ENCODE measurements at places on chromosomes 11 and 22. TPM values are rescaled to one million over a fixed set of nuclear protein-coding genes. Genes with fewer than 3 reads are reported as not detected.

The MPZL3 gene
- total RNA-seq, result 2.5 TPM

The CALCA gene
- total RNA-seq, result not detected

The OLFML1 gene
- total RNA-seq, result 0.25 TPM

The MYEOV gene
- 1.0 TPM for total RNA-seq

The MMP1 gene
- 8.7 TPM for total RNA-seq

The TMEM25 gene
- 40.8 TPM for total RNA-seq

The LRRC74B gene
- not detected for total RNA-seq

The NLRP6 gene
- not detected for total RNA-seq

The POU2AF2 gene
- not detected for total RNA-seq

The JRKL gene
- 3.6 TPM for total RNA-seq

All from mesangial cell (primary cell).